Neural progenitor cell (in vitro differentiated cells): ENCODE measurements at places on chromosomes 2 and 18. TPM values are rescaled to one million over a fixed set of nuclear protein-coding genes. Genes with fewer than 3 reads are reported as not detected.
A peak's percentile ranks its signal among the peaks of the same experiment; 100 is the strongest.

DNA sequence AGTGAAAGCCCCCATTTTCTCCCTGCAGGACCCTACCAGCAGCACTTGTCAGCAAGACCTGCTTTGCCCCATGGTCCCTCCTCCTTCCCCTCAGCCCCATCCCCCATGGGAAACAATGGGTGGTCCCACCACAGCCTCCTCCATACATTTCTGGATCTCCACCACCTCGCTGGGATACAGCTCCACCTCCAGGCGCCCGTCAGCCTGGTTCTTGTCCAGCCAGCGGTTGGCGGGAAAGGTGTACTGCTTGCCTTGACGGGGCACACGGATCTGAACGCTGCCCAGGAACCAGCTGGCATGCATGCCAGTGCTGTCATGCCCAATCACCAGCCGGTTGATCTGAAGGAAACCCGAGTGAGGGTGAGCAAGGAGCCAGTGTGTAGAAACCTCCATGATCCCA lies 90.9 kb downstream of the LOXHD1 start:
- no peak overlapping the region for H3K27ac ChIP-seq
- no peaks in the 10 kb centered on the region for H3K36me3 ChIP-seq

DNA sequence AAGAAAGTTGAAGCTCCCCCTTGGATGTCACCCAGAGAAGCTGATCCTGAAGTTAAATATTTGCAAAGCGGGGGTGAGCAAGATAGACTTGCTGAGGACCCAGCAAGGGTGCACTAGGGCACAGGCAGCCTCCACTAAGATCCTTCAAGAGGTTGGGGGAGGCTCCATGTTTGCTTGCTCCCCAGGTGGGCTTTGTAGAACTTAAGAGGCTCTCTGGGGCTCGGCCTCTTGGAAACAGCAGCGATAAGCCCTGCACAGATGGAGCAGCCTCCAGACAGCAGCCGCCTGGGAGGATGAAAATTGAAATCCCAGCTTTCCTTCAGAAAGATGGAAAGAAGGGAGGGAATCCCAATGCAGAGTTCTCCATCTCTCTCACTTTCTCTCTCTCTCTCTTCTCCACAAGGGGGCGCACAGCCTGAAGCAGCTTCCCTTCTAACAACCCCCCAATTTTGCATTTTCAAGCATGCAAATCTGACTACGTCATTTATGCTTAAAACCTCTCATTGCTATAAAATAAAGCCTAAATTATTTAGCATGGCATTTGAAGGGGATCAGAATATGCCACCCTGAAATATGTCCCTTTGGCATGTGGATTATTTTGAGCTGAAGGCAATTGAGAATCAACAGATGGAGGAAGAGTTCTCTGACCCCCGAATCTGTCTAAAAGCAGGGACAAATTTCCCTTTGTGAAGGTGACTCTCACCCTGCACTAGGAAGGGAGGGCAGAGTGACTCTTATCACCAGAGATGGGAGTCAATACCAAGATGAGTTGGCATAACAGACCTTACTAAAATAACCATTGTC lies 185.7 kb upstream of the KLHL29 start:
- DNase-seq: peak; percentile 46
- no peaks in the 10 kb centered on the region for H3K4me1 ChIP-seq
- no peak overlapping the region for H3K4me3 ChIP-seq
- H3K27ac ChIP-seq: peak overlapping the region; percentile 18

GRCh38 chr2:240453461-240454105 lies 18.1 kb downstream of the GPC1 start:
- no peak overlapping the region for H3K27ac ChIP-seq
- H3K36me3 ChIP-seq: no peaks in the 10 kb centered on the region
- peak overlapping the region; percentile 65 for H3K4me3 ChIP-seq
- peaks cover 67% of the 10 kb centered on the region for H3K4me1 ChIP-seq

DNA sequence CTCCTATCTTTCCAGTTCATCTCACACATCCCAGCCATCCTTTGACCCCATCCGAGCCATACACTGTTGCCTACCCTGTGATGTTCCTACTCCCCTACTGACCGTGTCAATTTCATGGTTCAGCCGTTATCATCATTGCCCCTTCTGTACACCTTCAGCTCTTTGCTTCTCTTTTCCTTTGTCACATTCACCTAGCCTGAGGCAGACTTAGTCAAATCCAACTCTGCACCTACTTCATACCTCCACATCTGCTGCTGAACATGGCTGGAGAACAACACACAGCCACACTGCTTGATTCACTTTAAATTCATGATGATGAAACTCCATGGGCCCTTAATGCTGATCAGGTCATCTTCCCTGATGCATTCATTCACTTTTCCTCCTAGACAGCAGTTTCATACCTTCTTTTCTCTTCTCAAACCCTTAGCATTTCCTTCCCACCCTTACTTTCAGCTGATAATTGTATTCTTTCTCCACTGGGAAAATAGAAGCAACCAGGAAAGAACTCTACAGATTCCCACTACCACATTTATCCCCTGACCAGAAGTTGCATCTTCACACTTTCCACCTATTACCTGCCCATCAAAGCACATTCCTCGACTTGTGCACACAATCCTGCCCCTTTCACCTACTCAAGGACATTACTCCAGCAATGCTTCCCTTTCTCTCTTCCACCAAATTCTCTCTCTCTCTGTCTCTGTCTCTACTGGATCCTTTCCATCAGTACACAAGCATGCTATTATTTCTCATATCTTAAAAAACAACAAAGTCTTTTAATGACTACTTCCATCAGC lies 59.6 kb downstream of the PKDCC start:
- H3K4me3 ChIP-seq: no peak overlapping the region
- DNase-seq: no peak
- no peaks in the 10 kb centered on the region for H3K27me3 ChIP-seq
- H3K36me3 ChIP-seq: no peaks in the 10 kb centered on the region
- H3K4me1 ChIP-seq: peaks cover 16% of the 10 kb centered on the region
- no peak overlapping the region for H3K27ac ChIP-seq

GRCh38 chr18:44258086-44258485 lies 422.6 kb upstream of the SETBP1 start:
- no peak overlapping the region for H3K27ac ChIP-seq
- H3K36me3 ChIP-seq: no peaks in the 10 kb centered on the region
- DNase-seq: no peak
- H3K27me3 ChIP-seq: no peaks in the 10 kb centered on the region
- H3K4me1 ChIP-seq: no peaks in the 10 kb centered on the region

GRCh38 chr2:79447463-79447862 lies 65.4 kb upstream of the CTNNA2 start:
- H3K36me3 ChIP-seq: no peaks in the 10 kb centered on the region
- no peaks in the 10 kb centered on the region for H3K27me3 ChIP-seq
- H3K4me1 ChIP-seq: no peaks in the 10 kb centered on the region
- no peak for DNase-seq
- H3K27ac ChIP-seq: no peak overlapping the region

GRCh38 chr18:9859232-9859631 lies 26.5 kb upstream of the TXNDC2 start:
- no peaks in the 10 kb centered on the region for H3K36me3 ChIP-seq
- no peaks in the 10 kb centered on the region for H3K27me3 ChIP-seq

DNA sequence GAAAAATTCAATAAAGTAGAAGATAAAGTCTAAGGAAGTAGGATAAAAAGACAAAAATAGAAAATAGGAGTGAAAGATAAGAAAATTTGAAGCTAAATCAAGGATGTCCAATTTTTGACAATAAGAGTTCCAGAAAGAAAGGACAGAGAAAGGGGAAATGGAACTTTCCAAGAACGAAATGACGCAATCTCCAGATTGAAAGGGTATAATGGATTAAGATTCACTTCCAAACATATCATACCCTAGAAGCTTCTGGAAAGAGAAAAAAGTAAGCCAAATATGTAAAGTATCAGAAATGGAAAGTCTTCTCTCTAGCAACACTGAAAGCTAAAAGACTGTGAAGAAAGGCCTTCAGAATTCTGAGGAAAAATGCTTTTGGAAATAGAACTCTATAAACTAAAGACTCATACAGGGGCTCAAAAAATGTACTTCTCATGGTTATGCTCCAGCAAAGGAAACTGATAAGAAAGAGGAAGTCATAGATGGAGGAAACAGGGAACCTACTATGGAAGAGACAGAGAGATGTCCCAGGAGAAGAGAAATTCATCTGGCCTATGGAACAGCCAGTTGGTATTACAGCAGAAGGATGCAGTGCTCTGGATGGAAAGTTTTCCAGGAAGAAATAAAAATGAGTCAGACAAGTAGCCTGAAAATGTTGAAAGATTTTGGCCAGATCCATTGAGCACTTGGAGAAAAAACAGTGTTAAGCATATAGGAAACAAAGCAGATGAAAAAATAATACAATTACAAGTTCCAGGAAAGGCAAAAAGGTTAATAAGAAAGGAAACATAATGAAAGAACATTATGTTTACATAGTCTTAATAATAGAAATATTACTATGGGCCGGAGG lies 20.1 kb downstream of the CASP8 start:
- H3K4me1 ChIP-seq: no peaks in the 10 kb centered on the region
- H3K27me3 ChIP-seq: no peaks in the 10 kb centered on the region
- no peak for DNase-seq
- H3K27ac ChIP-seq: no peak overlapping the region
- H3K4me3 ChIP-seq: no peak overlapping the region

- H3K27me3 ChIP-seq: no peaks in the 10 kb centered on the region
- no peak overlapping the region for H3K27ac ChIP-seq
- DNase-seq: no peak
- H3K4me3 ChIP-seq: no peak overlapping the region
Observed at GRCh38 chr2:85163675-85164074, 30.5 kb downstream of the TCF7L1 start.

GRCh38 chr2:137847443-137847842 lies 116.8 kb upstream of the HNMT start:
- no peaks in the 10 kb centered on the region for H3K4me1 ChIP-seq
- DNase-seq: no peak

DNA sequence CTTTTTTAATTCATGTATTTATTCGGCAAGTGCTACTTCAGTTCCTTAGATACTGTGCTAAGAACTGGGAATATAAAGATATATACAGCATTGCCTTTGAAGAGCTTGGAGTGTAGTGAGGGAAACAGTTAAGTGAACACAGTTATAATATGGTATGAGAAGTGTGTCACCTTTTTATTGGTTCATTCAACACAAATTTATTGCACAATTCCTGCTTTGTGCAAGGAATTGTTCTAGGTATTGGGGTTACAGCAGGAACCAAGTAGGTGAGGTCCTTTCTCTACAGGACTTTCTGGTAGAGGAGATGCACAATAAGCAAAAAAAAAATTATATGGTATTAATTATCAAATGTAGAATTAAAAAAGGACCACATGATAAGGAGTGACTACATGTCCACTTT lies 65.5 kb downstream of the MTX2 start:
- H3K4me3 ChIP-seq: no peak overlapping the region
- H3K27ac ChIP-seq: no peak overlapping the region
- no peak for DNase-seq

- H3K4me1 ChIP-seq: no peaks in the 10 kb centered on the region
- no peak overlapping the region for H3K4me3 ChIP-seq
- H3K36me3 ChIP-seq: peaks cover 11% of the 10 kb centered on the region
- no peak overlapping the region for H3K27ac ChIP-seq
Observed at GRCh38 chr2:120133572-120134244, 89.5 kb downstream of the TMEM185B start.

GRCh38 chr2:66122516-66122915 lies 312.4 kb upstream of the MEIS1 start:
- H3K4me3 ChIP-seq: no peak overlapping the region
- H3K4me1 ChIP-seq: peaks cover 10% of the 10 kb centered on the region
- no peaks in the 10 kb centered on the region for H3K27me3 ChIP-seq
- DNase-seq: no peak
- H3K27ac ChIP-seq: no peak overlapping the region
- H3K36me3 ChIP-seq: no peaks in the 10 kb centered on the region

DNA sequence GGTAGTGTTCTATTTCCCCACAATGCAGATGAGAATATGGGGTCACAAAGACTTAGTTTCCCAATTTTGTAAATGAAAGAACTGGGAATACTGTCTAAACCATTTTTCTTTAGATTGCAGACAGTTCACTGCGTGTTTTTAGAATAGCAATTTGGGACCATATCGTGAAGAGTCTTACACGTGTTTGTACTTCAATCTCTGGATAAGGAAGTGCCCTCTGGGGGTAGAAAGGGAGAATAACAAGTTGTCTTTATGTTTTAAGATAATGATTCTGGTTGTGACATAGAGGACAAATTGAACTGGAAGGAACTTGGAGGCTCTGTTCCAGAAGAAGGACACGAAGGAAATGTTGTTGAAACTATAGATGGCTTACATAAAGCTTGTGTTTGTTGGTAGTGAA lies 457.7 kb downstream of the CBLN2 start:
- H3K4me1 ChIP-seq: no peaks in the 10 kb centered on the region
- no peak overlapping the region for H3K4me3 ChIP-seq
- no peaks in the 10 kb centered on the region for H3K36me3 ChIP-seq
- H3K27ac ChIP-seq: no peak overlapping the region

DNA sequence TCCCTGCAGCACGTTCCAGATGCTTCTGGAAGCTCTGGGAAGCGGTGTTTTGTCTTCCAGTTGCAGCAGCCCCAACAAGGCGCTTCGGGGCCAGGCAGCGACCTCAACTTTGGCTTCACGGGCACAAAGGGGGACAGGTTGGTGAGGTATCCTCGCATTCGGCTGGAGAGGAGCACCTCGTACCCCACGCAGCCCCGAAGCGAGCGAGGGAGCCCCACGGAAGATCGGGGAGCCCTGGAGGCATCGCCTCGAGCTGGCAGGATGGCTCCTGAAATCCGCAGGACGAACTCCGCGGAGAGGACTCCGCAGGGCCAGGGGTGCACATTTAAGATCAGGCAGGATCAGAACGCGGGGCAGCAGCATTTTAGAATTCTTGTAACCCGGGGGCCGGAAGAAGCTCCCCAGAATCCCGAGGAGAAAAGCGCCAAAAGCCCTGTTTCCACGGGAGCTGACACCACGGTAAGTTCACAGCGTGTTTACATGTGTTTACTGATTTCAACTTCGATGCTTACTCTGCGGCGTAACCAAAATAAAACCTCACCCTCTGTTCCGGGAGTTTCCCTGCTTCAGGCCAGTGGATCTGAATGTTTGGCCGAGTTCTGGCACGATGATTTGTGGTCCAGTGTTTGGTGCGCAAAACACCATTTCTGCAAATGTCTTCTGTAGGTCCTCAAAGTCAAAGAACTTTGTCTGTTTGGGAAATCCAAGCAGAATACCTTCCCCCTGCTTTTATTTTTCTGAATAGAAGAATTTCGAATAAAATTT lies 212.5 kb downstream of the NEDD4L start:
- no peak overlapping the region for H3K4me3 ChIP-seq
- no peaks in the 10 kb centered on the region for H3K36me3 ChIP-seq
- no peak for DNase-seq
- no peak overlapping the region for H3K27ac ChIP-seq
- no peaks in the 10 kb centered on the region for H3K27me3 ChIP-seq

DNA sequence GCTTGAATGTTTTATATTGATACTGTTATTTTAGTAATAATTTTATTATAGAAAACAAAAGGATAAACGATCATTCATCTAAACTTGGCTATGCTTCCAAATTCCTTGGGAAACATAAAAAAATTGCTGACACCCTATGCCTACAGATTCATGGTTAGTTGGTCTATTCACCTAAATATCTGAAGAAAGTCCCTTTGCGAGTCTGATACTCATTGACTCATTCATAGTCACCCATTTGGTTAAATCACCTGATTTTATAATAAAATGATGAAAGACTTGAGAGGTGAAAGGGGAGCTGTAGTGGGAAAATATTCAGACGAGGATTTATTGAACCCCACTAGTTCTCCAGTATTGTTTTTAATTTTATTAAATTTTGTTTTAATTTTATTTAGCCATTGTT lies 112.0 kb downstream of the PTPN4 start:
- H3K27me3 ChIP-seq: no peaks in the 10 kb centered on the region
- no peak for DNase-seq
- H3K4me3 ChIP-seq: no peak overlapping the region
- no peaks in the 10 kb centered on the region for H3K36me3 ChIP-seq
- peaks cover 7% of the 10 kb centered on the region for H3K4me1 ChIP-seq

Gene C2orf81
- 1.8 and 6.0 TPM in 2 replicates for total RNA-seq

Gene TUBA3E
- total RNA-seq: not detected in 2 replicates

Gene DOK6
- 0.43 TPM in 2 replicates for total RNA-seq

Gene SOWAHC
- 5.7 and 7.2 TPM in 2 replicates for total RNA-seq

Gene ASB18
- total RNA-seq: not detected in 2 replicates

Gene SLC4A5
- total RNA-seq: 1.7 and 2.0 TPM in 2 replicates

Gene TCF7L1
- 1.0 and 3.7 TPM in 2 replicates for total RNA-seq

Gene EN1
- not detected in 2 replicates for total RNA-seq
